Left renal pelvis (tissue), 4 donors: ENCODE measurements at places on chromosomes 16 and 17.
A peak's percentile ranks its signal among the peaks of the same experiment; 100 is the strongest.

GRCh38 chr16:86044881-86045590 is 146.1 kb downstream of the IRF8 start:
- DNase-seq = no peak

DNA sequence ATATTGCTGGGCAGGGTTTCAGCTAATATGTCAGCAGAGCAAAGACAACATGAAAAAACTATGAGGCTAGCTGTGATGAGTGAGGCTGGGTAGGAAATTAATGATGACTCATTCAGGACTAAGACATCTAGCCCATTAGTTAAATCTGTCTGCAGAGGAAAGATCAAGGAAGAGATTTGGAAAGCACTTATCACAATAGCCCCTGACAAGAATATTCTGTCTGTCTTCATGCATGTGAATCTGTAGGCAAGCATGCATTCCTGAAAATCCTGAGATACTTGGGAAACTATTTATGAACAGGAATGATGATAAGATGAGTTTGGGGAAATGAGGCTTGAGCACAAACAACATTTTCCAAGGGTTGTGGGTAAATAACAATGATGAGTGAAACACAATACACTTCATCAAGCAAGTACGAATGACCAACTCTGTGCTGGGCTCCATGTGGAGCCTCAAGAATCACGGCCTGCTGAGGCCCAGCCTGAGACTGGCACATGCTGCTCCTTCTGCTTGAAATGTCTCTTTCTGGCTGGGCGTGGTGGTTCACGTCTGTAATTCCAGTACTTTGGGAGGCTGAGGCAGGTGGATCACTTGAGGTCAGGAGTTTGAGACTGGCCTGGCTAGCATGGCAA is 96.5 kb upstream of the ASIC2 start:
- DNase-seq = no peak

DNA sequence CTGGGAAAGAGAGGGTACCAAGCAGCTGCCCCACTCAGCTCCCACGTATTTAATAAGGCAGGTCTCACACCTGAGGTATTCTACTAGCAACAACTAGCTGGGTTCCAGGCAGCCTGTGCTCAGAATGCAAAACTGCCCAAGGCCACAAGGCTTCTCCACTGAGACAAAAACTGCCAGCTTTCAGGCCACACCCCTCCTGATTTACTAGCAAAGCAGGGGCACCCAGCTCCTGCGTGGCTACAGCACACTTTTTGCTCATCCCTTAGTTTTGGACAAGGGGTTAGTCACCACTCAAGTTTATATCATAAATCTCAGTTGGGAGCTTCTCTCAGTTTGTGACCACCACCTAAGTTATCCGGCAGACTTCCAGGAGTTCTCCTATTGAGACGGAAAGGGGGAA is 494.6 kb downstream of the CDH11 start:
- DNase-seq = no peak

- peak; percentile 68 for DNase-seq
Measured at GRCh38 chr16:66660422-66661209, 35.9 kb downstream of the CMTM4 start.
